Lung microvascular endothelial cell (primary cell): ENCODE measurements at places on chromosomes 1 and 21.
A peak's percentile ranks its signal among the peaks of the same experiment; 100 is the strongest.

DNA sequence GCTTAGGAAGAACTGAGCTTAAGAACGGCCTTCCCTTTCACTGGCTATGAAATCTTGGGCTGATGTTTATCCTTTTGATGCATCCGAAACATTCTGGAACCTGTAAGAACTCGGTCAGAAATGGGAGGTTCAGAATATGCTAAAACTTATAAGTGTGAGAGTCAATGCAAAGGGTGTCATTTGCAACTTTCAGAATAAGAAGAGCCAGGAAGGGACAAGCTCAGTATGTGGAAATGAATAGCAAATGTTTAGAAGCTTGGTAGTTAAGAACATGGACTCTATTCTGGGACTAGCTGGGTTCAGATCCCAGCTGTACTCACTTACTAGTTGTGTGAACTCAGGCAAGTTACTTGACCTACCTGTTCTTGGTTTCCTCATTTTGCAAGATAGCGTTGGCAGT, 234.1 kb downstream of the OMA1 start:
- DNase-seq: no peak

DNA sequence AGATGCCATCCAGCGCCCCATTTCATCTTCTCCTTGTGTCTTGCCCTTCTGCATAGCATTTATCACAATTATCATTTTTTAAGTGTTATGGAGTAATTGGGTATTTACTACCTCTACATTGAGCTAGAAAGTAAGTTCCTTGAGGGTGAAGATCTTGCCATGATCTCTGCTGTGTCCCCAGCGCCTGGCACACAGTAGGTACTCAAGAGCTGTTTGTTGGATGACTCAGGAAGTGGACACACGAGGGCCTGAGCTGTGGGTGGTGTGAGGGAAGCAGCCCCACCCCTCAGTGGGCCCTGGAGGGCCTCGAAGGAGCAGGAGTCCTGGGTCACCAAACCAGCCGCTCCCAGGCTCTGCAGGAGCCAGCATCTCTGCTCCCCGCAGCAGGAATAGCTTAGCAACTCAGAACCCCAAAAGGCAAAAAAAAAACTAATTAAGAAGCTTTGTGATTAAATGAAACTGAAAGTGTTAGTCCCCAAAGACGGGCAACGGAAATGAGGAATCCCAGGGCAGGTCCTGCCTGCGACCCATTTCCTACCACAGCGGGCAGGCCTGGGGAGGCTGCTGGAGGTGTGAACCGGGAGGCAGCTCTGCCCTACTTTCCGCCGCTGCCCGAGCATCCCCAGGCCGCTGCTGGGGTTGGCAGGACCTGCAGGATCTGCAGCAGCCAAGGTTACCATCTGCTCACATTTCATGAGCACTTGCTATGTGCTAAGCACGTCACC, 87.7 kb downstream of the LACTBL1 start:
- DNase-seq: peak; percentile 43

- no peak for DNase-seq
Measured at GRCh38 chr1:230827081-230827681, 41.1 kb downstream of the C1orf198 start.

- DNase-seq: no peak
Measured at GRCh38 chr1:70063861-70064260, 141.5 kb downstream of the LRRC40 start.

- DNase-seq: peak; percentile 78
Measured at GRCh38 chr21:43348801-43349261, 78.1 kb downstream of the SIK1 start.

DNA sequence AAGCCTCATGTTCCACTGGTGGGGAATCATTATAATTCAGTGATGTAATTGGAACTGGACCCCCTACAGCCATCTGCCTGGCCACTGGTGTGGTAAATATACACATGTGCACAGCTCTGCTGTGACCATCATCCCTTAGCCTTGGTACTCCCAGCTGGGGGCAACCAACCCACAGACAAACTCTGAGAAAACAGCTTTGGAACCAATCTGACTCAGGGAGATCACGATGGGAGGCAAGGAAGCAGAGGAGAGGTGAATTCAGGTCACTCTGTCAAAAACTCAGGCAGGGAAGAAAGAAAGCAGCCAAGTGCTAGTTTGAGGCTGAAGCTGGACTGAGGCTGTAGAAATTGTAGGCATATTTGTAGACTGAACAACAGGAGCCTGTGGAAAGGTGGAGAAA, 197.8 kb upstream of the GALNT2 start:
- DNase-seq: no peak

DNA sequence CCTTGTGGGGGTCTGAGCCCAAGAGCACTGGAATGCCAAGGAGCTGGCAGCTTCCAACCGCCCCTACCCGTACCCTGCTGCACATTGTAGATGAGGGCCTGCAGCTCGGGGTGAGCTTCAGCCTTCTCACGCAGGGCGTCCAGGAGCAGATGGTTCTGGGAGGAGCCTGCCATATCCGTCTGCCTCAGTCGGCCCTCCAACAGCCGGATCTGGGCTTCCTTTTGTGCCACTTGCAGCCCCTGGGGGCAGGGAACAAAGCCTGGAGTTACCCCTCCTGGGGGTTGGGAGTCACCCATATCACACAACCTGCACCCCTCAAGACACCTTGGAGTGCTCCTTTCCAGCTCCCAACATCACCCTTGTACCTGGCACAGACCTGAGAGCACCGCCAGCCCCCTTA, 34.8 kb downstream of the KIF21B start:
- no peak for DNase-seq

GRCh38 chr1:55888685-55889317, 673.6 kb upstream of the USP24 start:
- no peak for DNase-seq

- no peak for DNase-seq
Measured at GRCh38 chr1:178645808-178646200, 79.2 kb upstream of the RALGPS2 start.

- DNase-seq: no peak
Measured at GRCh38 chr1:52567943-52568342, 15.1 kb upstream of the TUT4 start.

- no peak for DNase-seq
Measured at GRCh38 chr1:43253876-43254275, 15.9 kb upstream of the TMEM125 start.

DNA sequence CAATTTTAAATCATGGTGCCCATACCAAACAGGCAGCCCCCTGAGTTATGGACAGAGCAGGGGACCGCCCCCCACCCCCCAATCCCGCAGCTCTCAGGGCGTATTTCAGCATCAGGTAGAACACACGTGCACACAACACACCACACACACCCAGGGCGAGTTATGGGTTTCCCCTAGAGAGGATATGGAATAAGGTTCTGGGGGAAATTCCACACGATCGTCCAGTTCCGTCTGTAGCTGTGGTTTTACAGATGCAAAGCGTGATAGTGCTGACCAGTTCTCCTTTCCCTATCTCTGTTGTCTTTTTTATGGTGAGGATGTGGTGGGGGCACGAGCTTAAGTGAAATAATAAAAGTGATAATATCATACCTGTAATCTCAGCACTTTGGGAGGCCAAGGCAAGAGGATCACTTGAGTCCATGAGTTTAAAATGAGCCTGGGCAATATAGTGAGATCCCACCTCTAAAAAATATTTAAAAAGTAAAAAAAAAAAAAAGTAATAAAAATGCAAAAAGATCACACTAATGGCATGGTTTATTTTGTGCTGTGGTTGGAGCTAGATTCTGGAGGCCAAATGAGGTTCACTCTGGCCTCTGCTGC, 25.1 kb downstream of the C2CD2 start:
- DNase-seq: peak; percentile 92

- peak; percentile 92 for DNase-seq
Measured at GRCh38 chr1:200242110-200243041, 167.5 kb downstream of the ZNF281 start.

DNA sequence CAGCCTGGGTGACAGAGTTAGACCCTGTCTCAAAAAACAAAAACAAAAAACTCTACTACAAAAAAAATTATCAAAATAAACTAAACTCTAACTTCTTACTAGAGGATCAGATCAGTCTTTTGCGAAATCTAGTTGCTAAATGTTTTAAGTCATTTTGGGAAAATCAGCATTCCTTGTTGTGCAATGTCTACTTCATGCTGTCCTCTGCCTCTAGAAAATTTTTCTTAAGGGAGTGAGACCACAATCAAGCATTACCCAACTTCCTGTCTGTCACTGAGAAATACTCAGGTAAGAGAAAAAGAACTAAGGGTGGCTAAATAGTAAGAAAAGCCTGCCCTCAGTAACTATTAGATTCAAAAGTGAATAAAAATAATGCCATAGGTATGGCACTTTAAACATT, 67.2 kb upstream of the FOXD3 start:
- no peak for DNase-seq

DNA sequence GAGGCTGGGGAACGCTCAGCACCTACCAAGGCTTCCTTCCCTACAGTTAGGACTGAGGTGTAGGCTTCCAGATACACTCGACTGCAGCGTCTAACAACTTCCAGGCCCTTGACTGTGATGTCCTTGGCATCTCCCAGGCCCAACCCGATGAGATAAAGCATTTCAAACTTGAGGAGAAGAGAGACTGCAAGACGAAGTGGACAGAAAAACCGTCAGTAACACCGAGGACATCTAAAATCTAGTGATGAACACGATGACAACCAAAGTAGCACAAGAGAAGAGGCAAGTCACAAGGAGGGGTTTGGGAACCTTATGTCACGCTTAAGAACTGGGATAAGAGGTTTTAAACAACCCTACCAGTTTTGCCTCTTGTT, 314 bp downstream of the DPH5 start:
- no peak for DNase-seq

DNA sequence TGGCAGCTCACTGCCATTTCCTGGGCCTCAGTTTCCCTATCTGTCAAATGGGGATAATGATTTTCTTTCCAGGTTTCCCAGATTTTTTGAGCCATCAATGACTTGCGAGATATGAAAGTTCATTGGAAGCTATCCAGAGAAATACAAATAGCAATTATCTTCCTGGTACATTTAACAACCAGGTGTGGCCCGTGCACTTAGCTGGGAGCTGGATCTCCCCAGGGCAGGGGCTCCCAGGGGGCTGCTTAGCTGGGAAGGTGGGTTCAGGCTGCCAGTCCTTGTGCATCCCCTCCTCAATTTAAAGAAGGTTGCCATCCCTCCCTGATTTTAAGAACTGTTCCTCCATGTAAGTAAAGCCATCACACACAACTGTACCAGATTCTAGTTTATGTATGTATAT, 3.6 kb upstream of the TMEM54 start:
- DNase-seq: no peak

- no peak for DNase-seq
Measured at GRCh38 chr21:36973986-36974850, 7.7 kb upstream of the HLCS start.

DNA sequence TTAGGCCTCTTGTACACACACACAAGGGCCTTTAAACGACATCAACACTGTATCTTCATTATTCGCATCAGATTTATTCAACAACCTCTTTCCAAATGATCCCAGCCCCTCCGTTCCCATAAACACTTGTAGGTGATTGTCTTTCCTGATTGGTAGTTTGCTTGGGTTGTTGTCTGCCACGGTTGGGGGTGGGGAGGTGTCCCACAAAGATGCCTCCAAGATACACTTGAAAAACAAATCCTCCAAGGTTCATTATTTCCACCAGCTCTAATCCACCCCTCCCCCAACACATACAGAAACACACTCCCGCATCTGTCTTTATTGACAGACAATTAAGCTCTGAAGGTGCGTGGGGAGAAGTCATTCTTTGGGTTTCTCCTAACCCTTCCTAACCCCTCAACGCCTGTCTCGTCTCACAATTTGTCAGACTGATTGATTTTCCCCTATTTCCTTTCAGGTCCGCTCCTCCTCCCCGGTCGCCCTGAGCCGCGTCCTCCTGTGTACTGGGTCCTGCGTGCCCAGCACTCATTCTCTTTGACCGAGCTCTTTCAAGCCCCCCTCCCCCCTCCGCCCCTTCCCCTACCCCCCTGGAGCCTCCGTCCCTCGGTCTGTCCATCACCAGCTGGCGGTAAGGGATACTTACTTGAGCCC, 1.4 kb downstream of the WDR26 start:
- DNase-seq: peak; percentile 40

GRCh38 chr1:15886611-15887167, 39.2 kb downstream of the SPEN start:
- DNase-seq: no peak

DNA sequence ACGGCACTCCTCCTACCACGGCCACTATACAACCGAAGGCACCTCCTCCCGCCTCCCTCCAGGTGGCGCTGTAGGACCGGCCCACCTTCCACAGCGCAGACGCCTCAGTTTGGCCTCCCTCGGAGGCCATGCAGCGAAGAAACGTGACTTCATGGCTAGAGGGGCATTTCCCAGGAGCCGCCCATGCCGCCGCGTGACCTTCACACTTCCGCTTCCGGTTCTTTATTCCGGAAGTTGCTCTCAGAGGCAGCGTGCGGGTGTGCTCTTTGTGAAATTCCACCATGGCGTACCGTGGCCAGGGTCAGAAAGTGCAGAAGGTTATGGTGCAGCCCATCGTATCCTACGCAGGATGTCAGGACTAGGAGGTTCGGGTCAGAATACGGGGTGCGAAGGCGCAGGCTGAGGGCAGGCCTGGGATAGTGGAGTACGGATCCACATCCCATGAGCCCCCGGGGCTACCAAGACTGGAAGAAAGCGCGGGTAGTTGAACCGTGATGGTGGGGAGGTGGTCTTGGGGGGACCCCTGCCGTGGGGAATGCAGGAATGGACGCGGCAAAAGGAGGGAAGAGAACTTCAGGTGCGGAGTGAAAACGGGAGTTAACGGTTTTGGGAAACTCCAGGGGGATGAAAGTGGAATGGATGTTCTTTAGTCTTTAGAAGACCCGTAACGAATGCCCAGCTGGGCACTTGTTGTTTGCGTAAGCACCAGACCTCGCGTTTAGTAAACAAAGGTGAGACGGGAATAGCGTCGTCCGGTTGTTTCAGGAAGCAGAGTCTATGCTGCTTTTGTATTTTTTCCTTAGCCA, at the start of gene SNRPE:
Gene SNRPE (plus strand): TSS at position 221 of the 806 bp plus-strand sequence. CDS start 61 bp downstream, at position 282.
- peak; percentile 99 for DNase-seq

GRCh38 chr1:115112496-115113375, 23.4 kb upstream of the TSPAN2 start:
- DNase-seq: peak; percentile 56

GRCh38 chr1:215652371-215652770, 85.3 kb downstream of the KCTD3 start:
- DNase-seq: no peak

- no peak for DNase-seq
Measured at GRCh38 chr1:234107416-234108021, 203.0 kb downstream of the SLC35F3 start.

DNA sequence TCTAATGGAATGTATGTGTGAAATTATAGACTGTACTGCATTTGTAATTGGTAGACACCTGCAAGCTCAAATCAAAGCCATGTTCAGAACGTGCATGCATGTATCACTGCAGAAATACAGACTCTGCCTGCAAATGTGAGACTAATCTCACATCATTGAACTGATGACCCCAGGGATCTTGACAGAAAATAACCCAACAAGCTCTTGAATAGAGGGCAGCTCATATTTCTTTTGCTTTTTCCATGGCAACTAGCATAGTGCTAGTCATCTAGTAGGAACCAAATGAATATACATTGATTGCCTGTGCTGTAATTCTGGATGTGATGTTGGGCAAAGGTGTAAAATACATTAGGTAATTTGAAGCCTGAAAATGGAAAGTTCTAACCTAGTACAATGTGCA, 62.4 kb downstream of the PTPRC start:
- no peak for DNase-seq

- no peak for DNase-seq
Measured at GRCh38 chr1:1918901-1919303, at the start of gene TMEM52. TSS of gene TMEM52 (minus strand) at chr1:1919279. CDS start at chr1:1919265, 14 bp downstream.

GRCh38 chr1:53511933-53512806, 53.0 kb downstream of the DMRTB1 start:
- no peak for DNase-seq

GRCh38 chr21:44499211-44499560, 40.8 kb downstream of the KRTAP10-1 start:
- no peak for DNase-seq
